ENCODE measurements at places on chromosomes 1 and 21.

DNA sequence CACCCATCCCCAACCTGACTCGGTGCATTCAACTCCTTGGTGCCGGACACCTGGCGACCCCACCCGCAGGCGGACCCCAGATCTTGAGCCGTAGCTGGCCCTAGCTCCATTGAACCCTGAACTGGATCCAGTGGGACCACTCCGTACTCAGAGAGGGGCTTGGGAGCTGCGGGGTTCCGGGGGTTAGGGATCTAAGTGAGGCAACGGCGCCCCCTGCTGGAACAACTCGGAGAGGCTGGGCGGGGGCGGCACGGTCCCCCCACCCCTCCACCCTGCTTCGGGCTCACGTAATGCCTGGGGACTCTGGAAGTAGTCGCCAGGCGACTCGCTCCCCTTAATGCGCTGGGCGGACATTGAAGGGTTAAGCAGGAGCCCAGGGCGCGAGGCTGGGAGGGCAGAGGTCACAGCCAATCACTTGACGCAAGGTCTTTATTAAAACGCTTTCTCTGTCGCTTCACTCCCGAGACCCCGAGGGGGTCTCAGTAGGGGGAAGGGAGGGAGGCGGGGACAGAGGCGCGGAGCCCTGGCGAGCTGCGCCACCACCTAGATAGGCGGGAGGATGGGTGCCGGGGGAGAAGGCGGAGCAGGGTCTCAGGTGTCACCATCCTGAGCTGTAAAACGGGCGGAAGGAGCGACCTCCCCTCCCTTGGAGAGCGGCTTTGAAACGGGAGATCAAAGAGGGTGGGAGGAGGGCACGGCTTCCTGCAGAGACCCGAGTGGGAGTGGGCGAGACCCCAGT lies 704 bp upstream of the CRABP2 start:
- peak; percentile 97 for DNase-seq

DNA sequence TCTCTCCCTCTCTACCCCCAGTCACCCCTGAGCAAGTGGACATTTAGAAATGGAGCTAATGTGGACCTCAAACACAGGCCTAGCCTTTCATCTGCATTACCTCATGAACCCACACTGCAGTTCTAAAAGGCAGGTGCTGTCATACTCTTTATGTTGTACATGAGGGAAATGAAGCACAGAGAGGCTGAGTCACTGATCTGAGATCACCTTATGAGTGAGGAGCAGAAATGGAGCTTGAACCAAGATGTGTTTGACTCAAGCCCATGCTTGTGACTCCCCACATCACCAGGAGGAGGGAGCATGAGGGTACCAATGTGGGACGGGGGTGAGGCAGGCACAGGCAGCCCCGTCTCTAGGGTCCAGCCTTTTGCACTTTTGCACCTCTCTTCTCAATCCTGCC lies 702.8 kb downstream of the PTPRU start:
- DNase-seq = no peak

- peak; percentile 87 for DNase-seq
Measured at GRCh38 chr1:204647114-204647804, 38.3 kb downstream of the LRRN2 start.

DNA sequence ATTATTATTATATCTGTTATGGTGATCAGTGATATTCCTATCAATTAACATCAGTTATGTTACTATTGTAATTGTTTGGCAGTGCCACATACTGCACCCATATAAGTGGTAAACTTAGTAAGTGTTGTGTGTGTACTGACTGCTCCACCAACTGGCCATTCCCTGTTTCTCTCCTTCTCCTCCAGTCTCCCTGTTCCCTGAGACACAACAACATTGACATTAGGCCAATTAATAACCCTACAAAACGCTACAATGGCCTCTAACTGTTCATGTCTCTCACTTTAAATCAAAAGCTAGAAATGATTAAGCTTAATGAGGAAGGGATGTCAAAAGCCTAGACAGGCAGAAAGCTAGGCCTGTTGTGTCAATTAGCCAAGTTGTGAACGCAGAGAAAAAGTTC lies 6.6 kb upstream of the THRAP3 start:
- no peak for DNase-seq

GRCh38 chr1:201783058-201783457 lies 45.9 kb upstream of the IPO9 start:
- no peak for DNase-seq

- DNase-seq = no peak
Measured at GRCh38 chr1:11839727-11840705, 7.6 kb downstream of the NPPA start.

- no peak for DNase-seq
Measured at GRCh38 chr1:164805399-164805798, 246.4 kb downstream of the PBX1 start.
